ENCODE measurements at places on chromosomes 1 and 21.

DNA sequence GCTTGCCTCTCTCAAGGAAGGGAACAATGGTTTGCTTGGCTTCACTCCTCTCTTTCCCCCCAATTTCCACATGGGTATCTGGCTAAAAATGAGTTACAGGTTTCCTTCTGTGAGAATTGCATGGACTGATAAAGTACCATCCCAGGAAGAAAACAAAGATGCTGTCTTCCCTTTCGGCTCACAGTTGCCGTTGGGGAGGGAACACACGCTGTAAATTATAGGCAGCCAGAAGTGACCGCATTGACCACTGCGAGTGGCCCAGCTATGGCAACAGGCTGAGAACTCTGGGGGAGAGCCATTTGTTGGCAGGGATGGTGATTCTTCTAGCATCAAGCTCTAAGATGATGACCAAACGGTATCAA lies 2.9 kb downstream of the RUNX1 start:
- no peak for DNase-seq

- DNase-seq = peak; percentile 74
Measured at GRCh38 chr21:45615145-45615711, 28.3 kb upstream of the PCBP3 start.

DNA sequence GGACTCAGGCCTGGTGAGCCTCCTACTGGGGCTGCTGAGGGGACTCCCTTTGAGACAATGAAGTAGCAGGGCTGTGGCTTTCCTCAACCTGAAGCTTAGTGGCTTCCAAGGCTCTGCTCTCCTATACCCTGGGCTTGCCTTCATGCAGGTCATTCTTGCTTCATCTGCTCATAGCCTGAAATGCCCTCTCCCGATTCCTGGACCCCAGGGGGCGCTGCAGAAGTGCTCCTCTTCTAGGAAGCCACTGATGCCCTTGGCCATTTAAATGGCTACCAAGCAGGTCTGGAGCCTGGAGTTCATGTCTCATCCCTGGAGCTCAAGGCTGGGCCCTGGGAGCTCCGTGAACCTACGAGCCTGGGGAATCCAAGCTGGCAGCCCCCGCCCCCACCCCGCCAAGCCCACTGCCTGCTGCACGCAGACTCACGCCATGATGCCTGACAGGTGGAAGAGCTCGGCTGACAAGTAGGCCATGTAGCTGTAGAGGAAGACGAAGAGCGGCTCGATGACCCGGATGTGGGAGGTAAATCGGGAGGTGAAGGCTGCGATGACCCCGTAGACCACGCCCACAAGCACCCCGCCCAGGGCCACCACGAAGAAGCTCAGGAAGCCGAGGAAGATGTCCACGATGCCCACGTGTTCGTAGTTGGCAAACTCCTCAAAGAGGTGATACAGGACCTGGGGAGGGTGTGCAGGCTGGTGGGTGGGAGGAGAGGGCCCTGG lies 45.7 kb downstream of the SLC9A1 start:
- no peak for DNase-seq

DNA sequence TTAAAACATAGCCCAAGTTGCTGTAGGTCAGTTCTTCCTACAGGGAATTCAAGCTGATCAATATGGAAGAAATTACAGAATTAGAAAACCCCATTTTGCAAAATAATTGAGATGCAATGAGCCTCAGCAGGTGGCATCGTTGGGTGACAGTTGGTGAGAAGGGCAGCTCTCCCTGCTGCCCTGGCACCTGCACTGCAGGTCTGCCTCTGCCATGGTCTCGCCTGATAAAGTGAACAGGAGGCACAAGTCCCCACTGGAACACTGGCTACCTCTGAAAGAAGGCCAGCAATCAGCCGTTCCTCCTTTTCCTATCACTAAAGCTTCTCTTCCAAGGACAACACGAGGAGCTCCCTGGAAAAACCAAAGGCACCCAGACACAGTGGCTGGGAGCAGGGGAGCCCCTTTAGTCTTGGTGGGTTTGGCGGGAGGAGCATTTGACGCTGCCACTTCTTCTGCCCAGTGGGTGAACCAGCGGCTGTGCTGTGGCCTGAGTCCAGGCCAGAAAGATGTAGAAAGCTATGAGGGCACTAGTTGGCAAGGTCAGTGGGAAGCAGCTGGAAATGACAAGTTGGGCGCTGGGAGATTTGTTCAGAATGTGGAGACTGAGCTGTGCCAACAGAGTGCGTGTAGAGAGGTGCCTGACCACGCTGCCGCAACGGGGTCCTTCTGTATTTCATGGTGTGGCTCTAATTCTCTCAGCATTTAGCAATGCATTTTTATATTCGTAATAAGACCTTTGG lies 93.1 kb downstream of the RIPK4 start:
- no peak for DNase-seq

DNA sequence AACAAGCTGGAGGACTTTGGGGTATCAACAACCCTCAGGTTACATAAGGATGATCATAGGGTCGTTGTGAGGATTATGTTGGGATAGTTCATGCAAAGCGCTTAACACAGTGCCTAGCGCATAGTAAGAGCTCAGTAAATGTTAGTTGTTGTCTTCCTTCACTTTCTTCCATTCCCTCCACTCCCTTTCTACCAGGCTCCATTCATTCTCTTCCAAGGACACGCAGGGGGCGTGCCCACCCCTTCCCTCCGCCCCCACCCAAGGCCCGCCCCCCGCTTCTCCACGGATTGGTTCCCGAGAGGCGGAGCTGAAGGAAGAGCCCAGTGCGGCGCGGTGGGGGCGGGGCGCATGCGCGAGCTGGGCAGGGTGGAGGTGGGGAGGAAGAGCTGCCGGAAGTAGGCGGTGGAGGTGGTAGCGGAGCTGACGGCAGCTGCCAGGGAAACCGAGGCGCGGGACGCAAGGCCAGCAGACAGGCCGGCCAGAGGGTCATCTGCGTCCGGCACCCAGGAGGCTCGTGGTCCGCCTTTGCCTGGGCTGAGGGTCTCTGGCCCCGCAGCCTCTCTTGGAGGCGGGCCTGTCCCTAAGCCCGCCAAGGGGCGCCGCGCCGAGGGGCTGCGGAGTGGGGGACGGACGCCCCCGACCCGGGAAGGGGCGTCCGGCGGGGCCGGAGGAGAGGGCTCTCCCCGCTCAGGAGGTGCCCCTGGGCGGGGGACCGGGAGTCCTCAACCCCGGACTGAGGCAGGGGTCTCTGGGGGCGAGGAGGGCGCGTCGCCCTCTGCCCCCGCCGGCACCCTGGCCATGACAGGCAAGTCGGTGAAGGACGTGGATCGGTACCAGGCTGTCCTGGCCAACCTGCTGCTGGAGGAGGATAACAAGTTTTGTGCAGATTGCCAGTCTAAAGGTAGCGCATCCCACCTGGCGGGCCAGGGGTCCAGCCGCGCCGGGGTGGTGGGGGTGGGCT lies at the start of gene SMAP2:
SMAP2 (plus strand) TSS at position 405 of the 961 bp plus-strand sequence; CDS start at position 799, 394 bp downstream.
- DNase-seq = peak; percentile 87

- no peak for DNase-seq
Measured at GRCh38 chr1:5375481-5375880, 616.7 kb downstream of the NPHP4 start.

DNA sequence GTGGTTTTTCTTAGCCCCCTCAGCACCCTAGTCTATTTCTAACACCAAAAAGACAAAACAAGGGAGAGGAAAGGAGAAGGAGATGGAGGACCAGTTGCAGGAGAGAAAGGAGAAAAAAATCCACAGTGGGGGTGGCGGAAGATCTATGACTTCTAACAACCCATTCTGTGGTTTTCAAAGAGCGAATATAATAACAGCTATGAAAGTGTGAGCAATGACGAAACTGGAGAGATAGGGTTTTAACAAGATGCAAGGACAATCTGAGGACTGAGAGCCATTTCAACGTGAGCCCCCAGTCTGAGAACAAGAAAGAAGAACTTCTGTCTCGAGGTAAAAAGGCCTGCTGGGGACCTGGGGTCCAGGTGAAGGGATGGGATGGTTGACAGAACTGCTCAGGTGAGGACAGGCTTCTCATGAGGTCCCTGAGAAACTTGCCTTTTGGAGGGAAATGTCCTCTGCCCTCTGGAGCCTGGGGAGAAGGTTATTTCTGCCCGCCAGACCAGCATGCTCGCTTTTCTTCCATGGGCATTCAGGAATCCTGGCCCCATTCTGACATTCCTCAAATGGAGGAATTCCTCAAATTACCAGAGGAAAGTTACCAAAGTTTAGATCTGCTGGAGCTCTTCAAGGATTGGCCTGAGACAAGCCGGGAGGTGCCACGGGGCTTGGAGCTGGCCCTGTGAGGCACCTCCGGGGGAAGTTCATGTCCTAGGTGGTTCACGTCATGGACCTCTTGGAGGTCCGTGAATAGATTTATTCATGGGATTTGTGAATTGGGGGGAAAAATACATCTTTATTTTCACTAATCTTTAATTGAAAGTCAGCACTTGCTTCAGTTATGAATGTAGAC lies at the start of gene CD160:
CD160 (plus strand) TSS at position 270 of the 850 bp plus-strand sequence. CDS start 8,829 bp downstream, outside the sequence.
- no peak for DNase-seq

GRCh38 chr1:59075021-59075420 lies 221.9 kb upstream of the FGGY start:
- DNase-seq = no peak

GRCh38 chr1:225156254-225156653 lies 226.8 kb downstream of the DNAH14 start:
- DNase-seq = no peak

DNA sequence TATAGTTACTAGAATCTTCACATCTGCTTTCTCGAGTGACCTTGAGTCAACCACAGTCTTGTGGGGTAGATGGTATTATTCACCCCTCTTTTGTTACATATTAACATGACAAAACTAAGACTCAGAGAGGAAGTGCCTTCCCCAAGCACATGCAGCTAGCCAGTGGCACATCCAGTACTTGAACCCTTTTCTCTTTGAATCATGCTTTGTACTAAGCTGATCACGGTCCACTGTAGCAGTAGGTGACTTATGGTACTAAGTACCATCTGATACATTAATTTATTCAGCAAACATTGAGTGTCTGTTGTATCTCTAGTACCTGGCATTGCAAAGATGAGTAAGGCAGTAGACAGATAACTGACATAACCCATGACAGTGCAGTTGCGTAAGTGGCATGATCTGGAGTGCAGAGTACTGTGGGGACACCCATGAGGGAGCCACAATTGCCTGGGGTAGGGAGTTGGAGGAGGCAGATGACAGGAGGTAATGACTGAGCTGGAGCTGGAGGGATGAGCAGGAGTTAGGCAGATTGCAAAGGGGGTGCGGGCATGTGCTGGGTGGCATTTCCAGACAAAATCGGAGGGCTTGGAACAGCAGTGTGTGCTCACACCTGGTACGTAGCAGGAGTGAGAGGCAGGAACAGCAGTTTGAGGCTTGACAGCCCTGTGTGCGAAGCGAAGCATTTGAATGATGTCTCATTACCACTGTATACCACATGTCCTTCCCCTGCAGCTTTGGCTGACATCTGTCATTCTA lies 29.8 kb downstream of the UCK2 start:
- no peak for DNase-seq

DNA sequence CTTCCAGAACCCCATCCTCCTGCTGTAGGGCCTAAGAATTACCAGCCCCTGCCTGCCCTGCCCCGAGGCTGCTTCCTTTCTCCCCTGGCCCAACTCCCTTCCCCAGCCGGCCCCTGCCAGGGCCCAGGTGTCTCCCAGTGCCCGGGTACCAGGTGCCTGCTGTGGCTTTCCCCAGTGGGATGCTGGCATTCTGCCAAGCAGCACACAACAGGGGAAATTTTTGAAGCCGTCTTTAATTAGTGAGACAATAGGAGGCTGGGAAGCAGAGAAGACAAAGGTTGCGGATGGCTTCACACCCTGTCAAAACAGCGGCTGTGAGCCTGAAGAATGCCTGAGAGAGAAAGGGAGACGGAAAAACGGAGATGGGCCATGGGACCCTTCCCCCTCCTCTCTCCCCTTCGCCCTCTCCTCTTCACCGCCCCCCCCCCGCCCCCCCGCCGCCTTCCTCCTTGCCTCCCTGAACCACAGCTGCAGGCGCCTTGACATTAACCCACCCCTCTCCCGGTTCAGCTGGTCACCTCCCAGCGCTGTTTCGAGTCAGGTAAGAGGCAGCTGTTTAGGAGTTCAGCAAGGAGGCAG lies 33.6 kb downstream of the LRRN2 start:
- DNase-seq = no peak

DNA sequence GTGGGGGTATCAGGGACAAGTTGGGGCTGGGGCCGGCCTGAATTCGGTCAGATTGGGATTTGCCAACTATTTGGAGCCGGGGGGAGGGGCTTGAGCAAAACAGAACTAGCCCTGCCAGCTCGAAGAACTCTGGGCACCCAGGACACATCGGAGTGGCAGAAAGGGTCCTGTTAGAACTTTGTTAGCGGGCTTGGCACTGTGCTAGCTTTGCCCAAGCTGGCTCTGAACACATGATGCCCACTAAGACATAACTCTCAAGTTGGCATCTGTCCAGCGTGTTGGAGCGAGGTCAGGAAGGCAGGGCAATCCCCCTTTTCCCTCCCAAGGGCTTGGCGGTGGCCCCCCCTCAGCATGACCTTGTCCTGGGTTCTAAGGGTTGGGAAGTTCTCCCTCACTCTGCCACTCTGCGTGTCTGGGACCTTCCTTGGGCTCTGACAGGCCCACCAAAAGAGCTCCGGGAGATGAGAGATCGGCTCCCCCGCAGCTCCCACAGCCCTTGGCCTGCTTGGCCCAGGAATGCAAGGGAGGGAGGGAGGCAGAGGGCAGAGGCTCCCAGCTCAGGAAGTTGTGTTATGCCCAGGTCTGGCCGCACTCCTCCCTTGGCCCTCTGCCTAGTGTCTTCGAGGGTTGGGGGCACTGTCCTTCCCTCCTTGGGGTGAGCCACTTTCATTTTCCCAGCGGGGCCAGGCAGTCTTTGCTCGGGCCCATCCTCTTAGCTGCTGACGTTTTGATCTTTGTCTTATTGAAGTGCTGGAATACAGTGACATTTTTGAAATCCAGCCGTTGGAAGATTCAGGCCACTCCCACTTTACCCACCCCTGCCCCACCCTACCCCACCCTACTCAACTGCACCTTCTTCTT lies 1.2 kb downstream of the LMNA start:
- DNase-seq = no peak

GRCh38 chr1:24864370-24864777 lies 65.7 kb downstream of the RUNX3 start:
- no peak for DNase-seq

GRCh38 chr1:180966744-180967536 lies 54.2 kb downstream of the KIAA1614 start:
- no peak for DNase-seq

- DNase-seq = peak; percentile 36
Measured at GRCh38 chr21:33266050-33266788, at the start of gene IL10RB. Gene IL10RB, plus strand, starts transcription at chr21:33266367. Its CDS starts 99 bp downstream, at chr21:33266466.

DNA sequence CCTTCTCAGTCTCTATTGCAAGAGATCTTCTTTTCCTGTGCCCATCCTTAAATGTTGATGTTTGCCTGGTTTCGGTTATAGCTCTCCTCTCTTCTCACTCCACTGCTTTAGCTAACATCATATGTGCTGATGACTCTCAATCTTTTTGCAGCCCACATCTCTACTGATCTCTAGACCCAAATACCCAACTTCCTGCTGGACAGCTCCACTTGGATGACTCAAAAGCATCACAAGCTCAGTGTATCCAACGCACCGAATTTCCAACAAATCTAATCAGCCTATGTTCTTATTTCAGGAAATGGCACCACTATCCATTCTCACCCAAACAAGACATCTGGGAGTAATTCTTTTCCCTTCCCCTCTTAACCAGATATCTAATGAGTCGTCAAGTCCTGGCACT lies 79.1 kb upstream of the ARTN start:
- DNase-seq = no peak

- DNase-seq = no peak
Measured at GRCh38 chr1:15775706-15776105, 17.1 kb downstream of the FBLIM1 start.

GRCh38 chr1:20399606-20400180 lies 86.3 kb downstream of the CAMK2N1 start:
- no peak for DNase-seq

- DNase-seq = no peak
Measured at GRCh38 chr21:45329261-45330074, 41.8 kb upstream of the POFUT2 start.

Measured in activated CD4-positive, CD25-positive, alpha-beta regulatory T cell treated with anti-CD3 and anti-CD28 coated beads, Interleukin-2, amount 50 U/mL, for 16 hours (primary cell).